GM23338 (cell line): ENCODE measurements at places on chromosomes 5 and 9. TPM values are rescaled to one million over a fixed set of nuclear protein-coding genes. Genes with fewer than 3 reads are reported as not detected.

FLT4 gene
- 13.8 and 17.3 TPM in 2 replicates for total RNA-seq

PTPN3 gene
- 2.6 and 2.8 TPM in 2 replicates for total RNA-seq

ANKRD31 gene
- total RNA-seq: 0.16 and 0.59 TPM in 2 replicates

CLK4 gene
- total RNA-seq: 9.9 and 15.3 TPM in 2 replicates

TEX48 gene
- total RNA-seq: not detected in 2 replicates

ASPN gene
- total RNA-seq: not detected in 2 replicates

DNA sequence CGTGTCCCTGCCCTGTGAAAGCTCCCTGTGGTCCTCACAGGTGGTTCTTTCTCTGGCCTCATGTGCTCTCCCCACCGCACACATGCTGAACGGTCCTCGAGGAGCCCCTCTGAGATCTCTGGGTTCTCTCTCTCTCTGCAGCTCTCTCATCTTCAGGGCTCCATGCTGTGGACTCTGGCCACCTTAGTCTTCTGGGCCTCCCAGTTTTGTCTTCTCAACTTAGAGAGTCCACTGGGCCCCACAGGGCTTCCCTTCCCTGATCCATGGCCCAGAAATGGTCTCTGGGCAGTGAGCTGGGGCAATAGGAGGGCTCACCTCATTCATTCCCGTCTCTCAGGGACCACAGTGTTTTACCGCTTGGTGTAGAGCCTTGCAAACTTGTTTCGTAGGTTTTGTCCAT is 26.4 kb downstream of the FGD3 start:
- DNase-seq: no peak

DNA sequence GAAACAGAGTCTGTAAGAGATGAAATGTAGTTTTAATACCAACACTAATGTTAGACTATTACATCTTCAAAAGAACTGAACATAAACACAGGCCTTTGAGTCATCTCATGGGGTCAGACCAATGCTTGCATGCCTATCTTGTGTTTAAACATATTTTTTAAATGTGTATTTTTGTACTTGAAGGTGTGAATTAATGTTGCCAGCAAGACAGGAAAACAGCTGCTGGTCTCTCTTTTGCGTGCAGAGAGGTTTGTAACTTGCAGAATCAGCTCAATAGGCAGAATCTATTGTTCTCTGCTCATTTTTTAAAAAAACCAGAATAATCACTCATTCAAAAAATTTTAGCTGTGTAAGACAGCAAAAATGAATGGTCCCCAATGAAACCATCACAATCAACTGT is 180.2 kb downstream of the ALDH1A1 start:
- DNase-seq: no peak

- DNase-seq: no peak
Measured at GRCh38 chr5:154546719-154547118, 68.7 kb upstream of the HAND1 start.

DNA sequence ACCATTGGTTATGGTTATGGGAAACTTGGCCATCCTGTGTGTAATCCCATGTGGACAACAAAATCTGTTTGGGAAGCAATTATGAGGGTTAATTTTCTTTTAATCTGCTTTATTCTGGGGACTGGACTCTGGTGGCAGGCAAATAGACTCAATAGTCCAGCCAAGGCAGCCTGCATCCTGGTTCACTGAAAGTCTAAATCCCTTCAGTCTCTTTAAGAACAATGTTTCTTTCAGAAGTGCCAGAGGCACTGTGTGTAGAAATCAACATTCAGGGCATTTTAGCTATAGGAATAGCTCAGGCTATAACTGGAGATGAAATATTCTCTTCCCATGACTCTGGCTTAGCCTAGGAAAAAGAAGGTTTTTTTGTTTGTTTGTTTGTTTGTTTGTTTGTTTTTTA is 118.0 kb downstream of the SPATA31D1 start:
- no peak for DNase-seq

- DNase-seq: no peak
Measured at GRCh38 chr5:16784088-16784487, 152.0 kb downstream of the MYO10 start.

- DNase-seq: no peak
Measured at GRCh38 chr5:142626786-142627185, 59.1 kb downstream of the FGF1 start.

- peak; percentile 78 for DNase-seq
Measured at GRCh38 chr5:54217826-54218503, 92.4 kb downstream of the ARL15 start.

DNA sequence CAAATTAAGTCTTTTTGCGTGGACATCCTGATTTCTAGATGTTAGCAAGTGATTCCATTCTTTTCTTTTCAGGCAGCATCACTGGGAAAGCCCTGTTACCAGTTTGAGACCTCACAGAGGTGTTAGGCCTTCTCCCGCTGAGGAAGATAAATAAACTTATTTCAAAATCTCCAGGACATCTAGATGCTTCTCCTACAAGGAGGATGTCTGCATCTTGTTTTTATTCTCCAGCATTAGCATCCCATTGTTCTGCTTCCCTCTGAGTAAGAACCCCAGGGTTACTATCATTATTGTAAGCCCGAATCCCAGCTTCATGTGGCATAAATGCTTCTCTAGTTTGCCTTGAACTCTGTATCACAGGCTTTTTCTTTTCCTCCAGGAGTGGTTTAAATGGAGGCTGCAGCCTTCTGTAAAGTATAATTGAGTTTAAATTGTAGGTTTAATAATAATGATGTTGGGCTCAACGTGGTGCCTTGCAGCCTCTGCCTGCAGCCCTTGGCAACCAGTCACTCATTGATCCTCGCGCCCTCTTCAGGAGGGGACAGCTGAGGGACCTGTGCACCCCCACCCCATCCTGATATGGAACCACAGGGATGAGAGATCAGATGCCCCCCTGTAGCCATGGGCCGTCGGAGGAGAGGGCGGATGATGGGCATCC is 114.9 kb downstream of the PDZD2 start:
- DNase-seq: peak; percentile 43

- no peak for DNase-seq
Measured at GRCh38 chr5:146618434-146618833, 102.4 kb upstream of the GPR151 start.

DNA sequence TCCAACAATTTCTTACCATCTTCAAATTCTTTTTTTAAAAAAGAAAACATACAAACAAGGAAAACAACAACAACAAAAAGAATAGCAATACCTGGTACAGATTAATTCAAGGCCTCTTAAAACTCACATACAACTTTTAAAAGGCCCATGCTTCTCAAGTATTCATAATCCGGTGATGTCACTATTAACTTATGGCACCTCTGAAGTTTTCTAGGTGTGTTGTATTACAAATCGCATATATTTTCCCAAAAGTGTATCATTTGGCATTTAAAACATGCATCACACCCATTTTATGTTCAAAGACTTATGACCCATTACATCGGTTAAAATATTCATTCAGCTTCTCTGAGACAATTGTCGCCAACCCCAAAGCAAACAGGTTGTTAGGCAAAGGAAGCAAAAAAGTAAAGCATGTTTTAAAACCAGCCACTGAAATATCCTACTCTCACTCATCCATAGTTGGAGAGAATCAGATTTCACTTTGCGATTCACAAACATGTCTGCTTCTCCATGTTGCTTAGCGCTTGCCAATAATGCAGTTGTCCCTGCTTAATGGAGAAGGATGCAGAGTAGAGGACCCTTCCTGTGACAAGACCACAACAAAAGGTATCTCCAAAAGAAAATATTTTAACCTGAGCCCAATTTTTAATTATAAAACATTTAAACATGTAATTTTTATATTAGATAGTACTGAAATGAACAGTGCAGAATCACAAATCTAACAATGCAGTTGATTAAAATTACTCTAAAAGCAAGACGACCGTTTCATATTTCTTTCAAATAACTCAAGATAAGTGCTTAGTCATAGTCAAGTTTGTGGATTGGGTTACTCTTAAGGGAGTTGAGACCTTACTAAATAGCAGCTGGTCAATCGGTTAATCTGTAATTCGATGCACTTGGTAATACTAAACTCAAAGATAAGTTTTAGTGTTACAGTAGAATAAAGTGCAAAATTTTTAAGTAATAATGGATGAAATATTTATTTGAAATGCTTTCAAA is 1.6 kb downstream of the SKP1 start:
- peak; percentile 24 for DNase-seq

DNA sequence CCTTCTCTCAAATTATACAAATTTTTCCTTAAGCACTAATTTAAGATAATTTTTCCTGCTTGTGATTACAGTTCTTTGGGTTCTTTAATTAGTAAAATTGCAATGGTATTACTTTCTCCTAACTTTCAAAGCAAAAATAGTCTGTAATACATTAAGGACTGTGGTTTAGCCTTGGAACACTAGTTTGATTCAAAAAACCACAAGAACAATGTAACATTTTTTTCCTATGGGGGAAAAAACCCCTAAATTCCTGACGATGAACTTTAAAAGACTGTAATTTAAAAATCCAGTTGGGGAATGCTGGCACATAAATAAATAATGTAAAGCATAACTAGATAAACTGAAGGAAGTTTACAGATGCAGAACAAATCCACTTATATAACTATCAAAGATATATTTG is 65.3 kb downstream of the CDC14B start:
- DNase-seq: no peak

- DNase-seq: no peak
Measured at GRCh38 chr9:99137891-99138290, 33.0 kb downstream of the TGFBR1 start.

DNA sequence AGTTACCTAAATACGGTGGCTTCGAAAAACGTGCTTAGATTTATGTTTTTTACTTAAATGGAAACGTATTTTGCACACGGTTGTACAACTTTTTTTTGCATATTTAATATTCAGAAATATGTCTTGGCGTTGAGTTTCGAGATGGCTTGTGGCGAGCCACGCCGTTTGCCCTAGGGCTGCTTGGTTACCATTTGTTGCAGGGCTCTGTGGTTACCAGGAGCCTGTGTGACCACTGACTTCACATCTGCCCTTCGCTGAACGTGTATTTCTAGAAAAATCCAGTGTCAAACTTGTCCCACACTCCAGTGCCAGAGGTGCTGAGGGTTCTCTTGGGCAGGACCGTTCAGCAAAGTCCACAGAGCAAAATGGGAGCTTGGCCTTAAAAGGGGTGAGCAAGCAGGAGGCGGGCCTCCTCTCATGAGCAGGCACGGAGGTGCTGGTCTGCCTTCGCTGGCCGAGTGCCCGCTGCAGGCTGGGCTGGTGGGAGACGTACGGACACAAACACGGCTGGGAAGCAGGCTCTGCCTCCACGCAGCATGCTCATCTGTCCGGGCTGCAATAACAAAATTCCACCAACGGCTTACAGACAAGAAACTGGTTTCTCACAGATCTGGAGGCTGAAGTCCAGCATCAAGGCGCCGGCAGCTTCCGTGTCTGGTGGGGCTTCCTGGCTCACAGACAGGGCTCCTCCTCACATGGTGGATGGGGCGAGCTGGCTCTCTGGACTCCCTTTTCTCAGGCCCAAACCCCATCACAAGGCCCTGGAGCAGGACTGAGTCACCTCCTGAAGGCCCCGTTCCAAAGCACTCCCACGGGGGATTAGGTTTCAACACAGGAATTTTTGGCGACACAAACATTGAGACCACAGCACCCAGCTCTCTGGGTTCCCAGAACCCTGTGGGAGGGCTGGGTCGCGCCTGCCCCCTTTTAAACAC is 5.4 kb downstream of the MRPL36 start:
- no peak for DNase-seq

DNA sequence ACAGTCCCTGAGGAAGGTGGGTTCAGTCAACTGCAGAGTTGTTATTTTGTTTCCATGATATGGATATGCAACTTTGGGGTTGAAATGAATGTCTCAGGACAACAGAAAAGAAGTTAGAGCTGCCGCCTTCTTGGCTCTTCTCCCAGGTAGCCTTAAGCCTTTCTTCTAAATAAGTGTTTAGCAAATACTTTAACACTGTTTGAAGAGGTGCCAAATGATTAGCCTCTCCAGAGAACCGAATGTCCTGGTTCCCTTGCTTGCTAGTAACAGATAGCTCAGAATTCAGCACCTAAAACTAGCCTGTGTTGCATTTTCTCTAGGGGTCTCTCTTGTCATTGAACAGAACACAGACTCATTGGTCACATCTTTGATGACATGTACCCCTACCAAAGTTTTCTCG is 127.7 kb upstream of the PIK3R1 start:
- DNase-seq: no peak

DNA sequence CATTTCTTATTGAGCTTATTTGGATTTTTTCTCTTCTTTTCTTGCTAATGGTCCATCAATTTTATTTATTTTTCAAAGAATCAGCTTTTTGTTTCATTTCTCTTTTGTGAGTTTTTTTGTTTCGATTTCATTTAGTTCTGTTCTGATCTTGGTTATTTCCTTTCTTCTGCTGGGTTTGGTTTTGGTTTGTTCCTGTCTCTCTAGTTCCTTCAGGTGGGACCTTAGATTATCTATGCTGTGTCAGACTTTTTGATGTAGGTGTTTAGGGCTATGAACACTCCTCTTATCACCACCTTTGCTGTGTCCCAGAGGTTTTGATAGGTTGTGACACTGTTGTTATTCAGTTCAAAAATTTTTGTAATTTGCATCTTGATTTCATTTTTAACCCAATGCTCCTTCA is 119.8 kb downstream of the GABRG2 start:
- DNase-seq: no peak

DNA sequence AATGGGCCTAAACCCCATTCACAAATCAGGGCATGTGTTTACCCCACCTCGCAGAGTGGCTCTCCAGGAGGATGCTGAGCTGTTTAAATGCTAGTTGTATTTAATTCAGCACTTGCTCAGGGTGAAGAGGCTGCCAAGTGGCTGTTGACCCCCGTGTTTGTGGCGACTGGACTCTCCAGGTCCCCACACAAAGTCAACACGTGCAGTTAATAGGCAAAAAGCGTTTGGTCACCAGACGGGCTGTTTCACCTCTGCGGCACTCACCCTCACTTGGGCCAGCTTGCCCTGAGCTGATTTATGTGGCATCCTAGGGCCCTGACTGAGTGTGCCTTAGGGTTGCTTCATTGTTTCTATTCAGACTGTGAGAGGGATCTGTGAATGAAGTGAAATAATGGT is 152.3 kb downstream of the GAS1 start:
- peak; percentile 16 for DNase-seq

DNA sequence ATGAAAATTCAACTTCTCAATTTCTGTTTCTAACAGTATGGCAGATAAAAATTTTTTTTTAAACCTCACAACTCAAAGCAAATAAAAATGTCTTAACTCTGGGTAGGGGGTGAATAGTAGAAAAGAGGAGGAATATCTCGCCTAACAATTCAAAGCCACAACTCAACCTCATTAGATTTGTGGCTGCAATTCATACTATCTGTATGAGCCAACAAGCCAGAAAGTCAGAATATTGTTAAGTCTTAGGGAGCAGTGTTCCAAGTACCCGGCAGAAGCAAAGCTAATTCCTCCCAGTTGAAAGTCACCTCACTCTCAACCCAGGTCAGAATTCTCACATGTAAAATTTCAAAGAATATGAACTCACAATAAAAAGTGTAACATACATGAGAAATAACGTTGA is 15.0 kb downstream of the PJA2 start:
- no peak for DNase-seq

GRCh38 chr9:120692901-120693699 is 21.2 kb downstream of the MEGF9 start:
- DNase-seq: peak; percentile 44

DNA sequence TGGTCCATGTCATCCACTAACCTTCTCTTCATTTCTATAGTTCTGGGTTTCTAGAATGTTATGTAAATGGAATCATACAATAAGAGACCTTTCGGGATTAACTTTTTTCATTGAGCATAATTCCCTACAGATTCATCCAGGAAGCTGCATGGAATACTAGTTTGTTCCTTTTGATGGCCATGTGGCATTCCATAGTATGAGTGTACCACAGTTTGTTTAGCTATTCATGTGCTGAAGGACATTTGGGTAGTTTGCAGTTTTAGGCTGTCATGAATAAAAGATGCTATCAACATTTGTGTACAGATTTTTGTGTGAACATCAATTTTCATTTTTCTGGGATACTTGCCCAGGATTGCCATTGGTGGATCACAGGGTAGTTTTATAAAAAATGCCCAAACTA is 6.8 kb upstream of the SPTLC1 start:
- DNase-seq: no peak

GRCh38 chr5:54573812-54574489 is 56.4 kb downstream of the SNX18 start:
- no peak for DNase-seq
